ENCODE measurements at places on chromosomes 4 and X.

GRCh38 chr4:54487491-54487890, 170.3 kb upstream of the KIT start:
- DNase-seq = no peak

DNA sequence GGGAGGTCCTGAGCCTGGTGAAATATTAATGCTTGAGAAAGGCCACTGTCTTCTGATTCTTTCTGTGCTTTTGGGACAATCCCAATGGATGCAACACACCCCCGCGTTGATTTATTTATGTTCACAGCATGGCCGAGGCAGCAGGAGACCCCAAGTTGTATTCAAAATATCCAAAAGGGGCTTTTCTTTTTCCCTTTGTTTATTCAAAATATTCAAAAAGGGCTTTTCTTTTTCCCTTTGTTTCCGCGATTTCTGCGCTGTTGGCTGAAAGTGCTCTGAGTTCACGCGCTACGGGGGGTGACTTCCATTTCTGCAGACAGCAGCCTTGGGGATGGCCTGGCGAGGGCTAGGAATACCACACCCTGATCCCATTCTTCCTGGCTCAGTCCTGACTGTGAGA, 59.5 kb upstream of the PPP2R3B start:
- no peak for DNase-seq

DNA sequence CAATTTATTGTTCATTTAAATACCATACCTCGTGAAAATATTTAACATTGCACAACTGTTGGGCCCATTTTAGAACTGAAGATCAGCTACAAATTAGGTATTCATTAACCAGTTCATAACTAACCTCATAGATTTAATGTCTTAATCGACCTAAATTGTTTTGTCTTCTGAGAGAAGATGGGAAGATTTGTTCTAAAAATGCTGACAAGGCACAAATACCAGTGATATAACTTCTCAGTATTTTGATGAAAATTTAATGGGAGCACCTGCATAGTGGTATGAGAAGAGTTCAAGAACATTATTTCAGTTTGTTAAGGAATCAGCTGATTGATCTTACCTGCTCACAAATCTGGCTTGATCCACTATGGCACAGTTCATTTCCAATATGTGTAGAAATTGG, 33.9 kb downstream of the POF1B start:
- DNase-seq = no peak

GRCh38 chr4:13539047-13539618, 5.2 kb downstream of the NKX3-2 start:
- DNase-seq = peak; percentile 71

- DNase-seq = no peak
These were observed 25.2 kb downstream of the MAP7D2 start for GRCh38 chrX:20091499-20091898.

DNA sequence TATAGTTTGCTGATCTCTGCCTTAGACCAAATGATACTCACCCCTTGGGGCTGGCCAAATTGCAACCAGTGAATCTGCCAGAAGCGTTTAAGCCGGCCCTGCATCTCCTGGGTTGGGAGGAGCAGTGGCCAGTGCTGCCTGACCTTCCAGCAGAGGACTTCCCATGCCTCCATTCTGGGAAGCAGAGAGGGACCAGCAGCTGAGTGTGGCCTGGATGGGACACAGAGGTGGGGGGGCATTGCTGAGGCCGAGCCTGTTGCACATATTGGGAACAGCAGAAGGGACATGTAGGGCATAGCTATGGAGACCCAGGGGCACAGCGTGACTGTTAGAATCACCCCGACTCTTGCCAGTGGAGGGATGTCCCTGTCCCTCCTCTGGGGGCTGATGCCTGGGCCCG, 93.3 kb downstream of the CPZ start:
- no peak for DNase-seq

DNA sequence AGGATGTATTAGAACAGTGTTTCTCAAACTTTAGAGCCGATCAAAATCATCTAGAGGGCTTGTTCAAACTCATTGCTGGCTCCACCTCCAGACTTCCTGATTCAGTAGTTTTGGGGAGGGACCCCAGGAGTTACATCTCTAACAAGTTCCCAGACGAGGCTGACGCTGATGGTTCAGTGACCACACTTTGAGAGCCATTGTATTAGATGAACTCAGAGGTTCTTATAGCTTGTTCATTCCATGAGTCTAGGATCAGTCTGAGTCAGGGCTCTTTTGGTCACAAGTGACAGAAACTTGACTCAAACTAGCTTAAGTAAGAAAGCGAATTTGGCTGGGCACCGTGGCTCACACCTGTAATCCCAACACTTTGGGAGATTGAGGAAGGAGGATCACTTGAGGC, 11.5 kb upstream of the ADGRG2 start:
- no peak for DNase-seq

DNA sequence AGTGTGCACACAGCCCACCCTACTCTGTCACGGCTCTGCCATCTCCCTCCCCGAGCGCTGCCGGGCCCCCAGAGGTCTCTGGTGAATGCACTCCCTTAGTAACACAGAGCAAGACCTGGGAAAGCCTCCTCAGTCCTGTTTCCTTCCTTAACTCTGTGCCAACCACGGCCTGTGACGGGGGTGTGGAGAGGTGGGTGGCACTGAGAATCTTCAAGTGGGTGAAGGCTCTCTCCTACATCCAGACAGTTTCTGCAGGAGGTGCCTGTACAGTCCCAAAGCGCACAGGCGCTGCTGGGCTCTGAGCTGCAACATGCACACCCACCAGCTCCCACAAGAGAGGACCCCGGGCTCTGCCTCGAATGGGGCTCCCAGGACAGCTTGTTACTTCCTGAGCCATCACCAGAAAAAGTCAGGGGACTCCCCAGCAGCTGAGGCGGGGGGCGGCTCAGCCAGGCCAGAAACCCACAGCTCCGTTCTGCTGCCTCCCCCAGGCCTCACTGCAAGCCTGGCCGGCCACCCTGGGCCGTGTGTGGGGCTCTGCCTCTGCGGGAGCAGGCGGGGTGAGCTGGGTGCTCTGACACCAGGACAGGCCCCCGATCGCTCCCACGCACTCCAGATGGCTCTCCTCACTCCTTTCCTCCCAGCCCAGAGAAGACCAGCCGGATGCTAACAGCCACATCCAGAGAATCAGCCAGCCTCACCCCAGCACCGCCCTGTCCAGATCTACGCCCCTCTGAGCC, 29.7 kb downstream of the FAM53A start:
- peak; percentile 63 for DNase-seq

GRCh38 chrX:31057291-31057690, 14.6 kb downstream of the FTHL17 start:
- DNase-seq = no peak

- DNase-seq = no peak
These were observed 107.9 kb downstream of the ZNF827 start for GRCh38 chr4:145830699-145831098.

DNA sequence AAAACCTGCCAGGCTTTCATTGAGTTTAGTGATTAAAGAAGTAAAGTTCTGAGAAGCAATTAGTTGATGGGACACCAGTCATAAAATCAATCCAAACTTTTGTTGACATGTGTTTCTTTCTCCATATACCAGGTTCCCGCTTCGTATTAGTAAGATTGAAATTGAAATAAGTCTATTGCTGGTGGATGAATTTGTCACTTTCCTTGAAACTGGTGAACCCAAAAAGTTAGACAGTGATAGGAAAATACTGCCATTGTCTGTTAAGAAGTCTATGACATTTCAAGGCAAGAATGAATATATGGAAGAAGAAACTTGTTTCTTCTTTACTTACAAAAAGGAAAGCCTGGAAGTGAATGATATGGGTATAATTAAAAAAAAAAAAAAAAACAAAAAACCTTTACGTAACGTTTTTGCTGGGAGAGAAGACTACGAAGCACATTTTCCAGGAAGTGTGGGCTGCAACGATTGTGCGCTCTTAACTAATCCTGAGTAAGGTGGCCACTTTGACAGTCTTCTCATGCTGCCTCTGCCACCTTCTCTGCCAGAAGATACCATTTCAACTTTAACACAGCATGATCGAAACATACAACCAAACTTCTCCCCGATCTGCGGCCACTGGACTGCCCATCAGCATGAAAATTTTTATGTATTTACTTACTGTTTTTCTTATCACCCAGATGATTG, at the start of gene CD40LG:
Gene CD40LG (plus strand): TSS at position 482 of the 684 bp plus-strand sequence. CDS start 91 bp downstream, at position 573.
- no peak for DNase-seq

- DNase-seq = no peak
These were observed 49.5 kb upstream of the CBR4 start for GRCh38 chr4:169059306-169060211.

DNA sequence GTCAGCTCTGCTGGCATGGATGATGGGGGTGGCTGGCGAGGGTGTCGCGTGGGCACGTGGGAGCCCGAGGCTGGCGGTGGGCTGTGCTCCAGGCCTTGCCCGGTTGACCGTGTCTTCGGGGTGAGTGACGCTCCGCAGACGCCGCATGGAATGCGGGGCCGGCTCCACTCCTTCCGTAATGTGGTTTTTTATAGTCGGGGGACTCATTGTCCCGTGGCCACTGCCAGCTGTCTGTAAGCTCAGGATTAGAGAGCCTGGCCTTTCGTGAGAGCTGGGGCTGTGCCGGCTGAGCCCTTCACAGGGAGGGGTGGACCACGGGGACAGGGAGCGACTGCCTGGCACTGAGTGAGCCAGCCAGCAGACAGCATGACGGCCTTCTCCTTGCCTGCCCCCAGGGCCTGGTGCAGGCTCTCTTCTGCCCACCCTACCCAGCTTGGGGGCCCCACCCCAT, 20.4 kb downstream of the DOK7 start:
- DNase-seq = peak; percentile 73

DNA sequence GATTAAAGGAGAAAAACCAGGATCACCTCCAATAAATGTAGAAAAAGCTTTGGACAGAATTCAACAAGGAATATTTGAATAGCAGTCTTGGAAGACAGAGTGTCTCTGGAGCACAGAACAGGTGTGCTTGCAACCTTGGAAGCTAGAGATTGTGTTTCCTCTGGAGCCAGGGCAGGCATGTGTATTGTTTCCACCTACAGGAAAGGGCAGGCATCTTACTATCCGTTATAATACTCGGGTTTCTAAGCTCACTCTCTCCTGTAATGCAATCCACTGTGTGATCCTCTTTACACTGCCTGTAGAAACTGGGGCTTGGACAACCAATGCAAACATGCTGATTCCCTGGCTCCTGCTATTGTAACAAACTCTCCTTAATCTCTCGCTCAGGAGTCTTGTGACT, 14.4 kb downstream of the CCDC110 start:
- no peak for DNase-seq

DNA sequence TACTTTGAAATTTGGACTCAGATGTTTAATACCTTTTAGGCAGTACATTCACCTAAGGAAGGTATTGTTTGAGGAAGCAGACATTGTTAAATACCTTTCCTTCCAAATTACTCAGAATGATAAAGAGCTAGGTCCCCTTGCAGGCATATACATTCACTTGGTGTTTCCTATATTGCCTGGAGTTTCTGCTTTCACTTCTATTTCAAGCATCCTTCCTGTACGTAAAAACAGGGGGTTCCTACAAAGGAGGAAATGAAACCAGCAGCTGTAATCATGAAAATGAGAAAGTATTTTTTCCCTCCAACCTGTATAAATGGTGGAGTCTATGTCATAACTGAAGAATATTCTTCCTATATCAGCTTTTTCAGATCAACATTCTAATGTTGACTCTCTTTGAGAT, 90.4 kb upstream of the RASGEF1B start:
- DNase-seq = no peak

- DNase-seq = no peak
These were observed 178.4 kb downstream of the MGST2 start for GRCh38 chr4:139844057-139844456.

GRCh38 chrX:83593634-83594294, 85.7 kb downstream of the POU3F4 start:
- no peak for DNase-seq

- no peak for DNase-seq
These were observed 543.5 kb downstream of the PDHA2 start for GRCh38 chr4:96383349-96383748.

DNA sequence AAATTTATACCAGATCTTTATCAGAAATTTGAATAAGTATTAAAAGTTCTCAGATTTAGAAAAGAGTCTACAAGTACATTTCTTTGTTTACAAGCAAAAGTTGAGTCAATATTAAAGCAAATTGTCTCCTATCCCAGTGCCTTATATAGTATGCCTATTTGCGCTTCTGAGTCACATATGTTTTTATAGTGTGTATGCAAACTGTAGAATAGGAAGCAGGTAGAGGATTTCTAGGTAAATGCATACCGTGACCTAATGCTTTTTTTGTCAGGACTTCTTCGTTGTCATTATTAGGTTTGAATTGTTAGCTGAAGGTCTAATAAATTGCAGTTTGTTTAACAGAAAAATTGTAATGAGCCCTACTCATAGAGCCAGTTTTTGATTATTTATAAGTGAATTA, 22.2 kb downstream of the CEP44 start:
- DNase-seq = no peak

DNA sequence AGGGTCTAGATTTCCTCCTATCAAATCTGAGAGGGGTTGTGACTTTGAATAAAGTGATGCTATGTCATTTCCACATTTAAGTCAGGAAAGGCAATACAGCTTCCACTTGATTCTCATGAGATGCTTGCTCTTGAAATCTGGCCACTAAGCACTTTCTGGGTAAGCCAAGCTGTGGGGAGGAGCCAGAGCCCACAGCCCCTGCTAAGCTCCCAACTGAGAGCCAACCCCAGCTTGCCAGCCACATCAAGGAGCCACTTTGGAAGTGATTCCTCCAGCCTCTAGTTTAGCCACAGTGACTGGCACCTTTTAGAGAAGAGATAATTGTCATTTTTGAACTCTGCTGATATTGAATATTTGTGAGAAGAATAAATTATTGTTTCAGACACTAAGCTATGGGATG, 1441.5 kb upstream of the IGFBP7 start:
- no peak for DNase-seq

- no peak for DNase-seq
These were observed 221.9 kb downstream of the LHFPL1 start for GRCh38 chrX:112457788-112458187.

Data from upper lobe of left lung (tissue), 6 donors.